ENCODE measurements at places on chromosomes 3 and 15.

DNA sequence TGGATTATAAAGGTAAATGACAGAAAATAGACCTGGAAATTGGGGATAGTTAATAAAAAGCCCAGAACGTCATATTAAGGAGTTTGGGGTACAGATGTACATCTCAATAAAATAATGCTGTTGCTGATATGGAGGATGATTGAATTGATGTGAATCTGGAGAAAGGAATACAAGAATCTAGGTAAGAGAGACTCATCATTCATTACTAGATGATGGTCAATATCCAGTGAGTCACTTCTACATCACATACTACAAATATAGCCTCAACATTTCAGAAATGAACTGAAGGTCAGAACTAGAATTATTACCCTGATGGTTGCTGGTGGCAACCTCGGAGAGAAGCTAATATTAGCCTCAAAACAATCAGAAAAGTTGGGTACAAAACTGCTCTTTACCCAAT, 37.6 kb upstream of the P3H2 start:
- DNase-seq = no peak

DNA sequence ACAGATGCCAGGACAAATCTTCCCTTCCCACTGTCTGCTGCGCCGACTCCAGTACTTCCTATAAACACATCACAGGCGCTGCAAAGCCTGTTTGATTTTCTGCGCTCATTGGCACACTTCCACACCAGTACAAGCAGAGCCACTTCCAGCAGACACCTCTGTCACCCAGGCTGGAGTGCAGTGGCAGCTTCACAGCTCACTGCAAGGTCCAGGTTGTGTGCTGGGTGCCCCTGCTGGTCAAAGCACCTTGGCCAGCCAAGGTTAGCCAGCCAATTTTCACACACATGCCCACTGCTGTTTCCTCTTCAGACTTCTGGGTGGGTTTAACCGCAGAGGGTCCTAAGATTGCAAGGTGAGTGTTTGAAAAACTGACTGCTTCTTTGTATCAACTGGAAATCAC, 4.9 kb downstream of the CHDH start:
- no peak for DNase-seq

GRCh38 chr3:154304936-154305335, 19.4 kb downstream of the DHX36 start:
- DNase-seq = no peak

GRCh38 chr3:16106050-16106449, 68.4 kb upstream of the GALNT15 start:
- DNase-seq = no peak

DNA sequence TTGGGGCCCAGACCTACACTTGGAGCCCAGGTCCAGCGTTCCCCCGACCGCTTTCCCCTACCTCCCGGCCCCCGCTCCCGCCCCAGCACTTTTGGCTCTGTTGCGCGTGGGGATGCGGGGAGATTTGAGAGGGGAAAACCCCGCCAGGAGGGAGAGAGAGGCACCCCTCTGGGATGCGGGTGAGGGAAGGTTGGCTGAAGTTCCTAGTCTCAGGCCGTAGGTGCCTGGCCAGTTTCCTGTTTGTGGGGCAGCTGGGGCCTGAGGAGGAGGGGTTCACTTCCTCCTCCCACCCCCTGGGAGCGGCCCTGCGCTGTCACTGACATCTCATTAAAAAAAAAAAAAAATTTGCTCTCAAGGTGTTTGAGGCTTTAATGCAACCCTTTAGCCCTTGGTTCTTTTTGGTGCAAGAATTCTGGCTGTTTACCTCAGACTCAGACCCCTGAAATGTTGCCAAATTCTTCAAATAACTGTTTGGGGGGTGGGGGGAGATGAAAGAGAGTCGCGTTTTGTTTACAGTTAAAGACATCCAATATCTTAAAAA, 2.6 kb downstream of the FAM43A start:
- DNase-seq = no peak

GRCh38 chr3:186997061-186997460, 66.7 kb downstream of the ST6GAL1 start:
- no peak for DNase-seq

- no peak for DNase-seq
Observed at GRCh38 chr15:46489276-46489675, 854.4 kb downstream of the SQOR start.

DNA sequence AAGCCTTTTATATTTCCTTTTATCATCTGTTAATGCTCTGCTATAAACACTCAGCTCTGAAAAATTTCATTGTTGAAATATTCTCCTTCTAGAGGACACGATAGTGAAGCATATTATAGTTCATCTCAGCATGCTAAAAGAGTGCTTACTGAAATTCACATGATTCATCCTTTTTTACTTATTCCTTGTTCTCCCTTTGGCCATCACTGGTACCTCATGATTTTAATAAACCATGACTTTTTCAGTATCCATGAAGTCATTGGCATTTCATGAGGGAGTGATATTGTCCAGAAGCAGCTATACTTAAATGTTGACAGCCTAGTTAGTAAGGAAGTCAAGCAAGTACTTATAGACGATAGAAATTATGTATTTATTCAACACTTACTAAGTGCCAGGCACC, 112.7 kb downstream of the PROS1 start:
- no peak for DNase-seq

GRCh38 chr3:52210550-52211046, 12.6 kb downstream of the ALAS1 start:
- DNase-seq = no peak

DNA sequence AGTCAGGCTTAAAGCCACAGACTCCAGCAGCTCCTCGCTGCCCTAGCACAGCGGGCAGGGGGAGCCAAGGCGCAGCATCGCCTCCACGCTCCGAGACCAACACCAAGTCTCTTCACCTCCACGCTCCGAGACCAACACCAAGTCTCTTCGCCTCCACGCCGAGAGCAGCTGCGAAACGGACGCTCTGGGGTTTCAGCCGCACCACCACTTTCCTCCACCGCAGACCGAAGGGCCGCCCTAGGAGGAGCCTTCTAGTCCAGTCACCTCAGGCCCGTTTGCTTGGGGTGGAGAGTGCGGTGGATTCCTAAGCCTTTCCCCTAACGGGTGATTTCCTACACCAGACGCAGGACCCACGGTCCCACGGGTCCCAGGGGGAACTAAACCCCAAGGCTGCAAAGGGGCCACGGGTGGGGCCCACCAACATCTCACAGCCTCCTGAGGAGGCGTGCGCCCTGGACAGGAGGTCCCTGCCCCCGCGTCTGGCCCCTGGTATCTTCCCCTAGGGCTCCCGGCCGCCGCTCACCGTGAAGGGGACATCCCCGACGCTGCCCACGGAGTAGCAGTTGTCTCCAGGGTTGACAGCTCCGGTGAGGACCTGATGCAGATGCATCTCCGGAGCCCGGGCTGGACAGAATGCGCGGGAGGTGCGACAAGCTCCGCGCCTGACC, 501 bp downstream of the DMXL2 start:
- no peak for DNase-seq

GRCh38 chr3:32686713-32687112, 1.7 kb downstream of the CNOT10 start:
- no peak for DNase-seq

DNA sequence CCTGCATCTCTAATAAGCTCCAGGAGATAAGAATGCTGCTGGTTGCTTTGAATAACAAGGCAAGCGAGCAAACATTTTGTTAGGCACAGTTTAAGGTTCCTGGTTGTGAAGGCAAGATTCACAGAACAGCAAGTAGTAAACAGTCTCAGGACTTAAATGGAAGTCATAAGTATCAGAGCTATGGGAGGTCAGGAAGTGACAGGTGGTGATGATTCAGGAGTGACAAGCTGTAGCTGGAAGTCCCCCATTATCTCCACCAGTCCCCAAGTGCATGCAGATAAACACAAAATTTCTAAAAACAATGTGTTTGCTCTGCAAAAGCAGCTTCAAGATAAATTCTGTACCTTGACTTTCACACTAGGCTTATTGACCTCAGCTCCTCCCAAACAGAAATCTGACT, 3.3 kb downstream of the FETUB start:
- no peak for DNase-seq

- no peak for DNase-seq
Observed at GRCh38 chr3:174208161-174208560, 651.0 kb upstream of the NAALADL2 start.

DNA sequence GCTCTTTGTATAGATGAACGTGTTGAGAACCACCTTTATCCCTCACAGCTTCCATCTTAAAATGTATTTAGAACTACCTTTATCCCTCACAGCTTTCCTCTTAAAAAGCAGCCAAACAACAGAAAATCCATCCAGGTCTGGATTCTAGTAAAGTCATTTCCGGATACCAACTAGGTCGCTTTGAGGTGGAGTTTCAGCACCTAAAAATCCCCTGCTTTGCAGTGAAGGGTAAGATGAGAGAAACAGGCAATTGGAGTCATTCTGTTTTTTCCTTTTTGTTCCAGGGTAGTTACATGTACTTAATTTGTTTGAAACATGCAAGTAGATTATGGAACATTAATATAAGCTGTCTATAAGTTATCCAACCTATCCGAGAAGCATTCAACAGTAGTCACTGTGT, 192.0 kb downstream of the UBE2E2 start:
- DNase-seq = no peak

GRCh38 chr15:74866090-74866489, 7.1 kb downstream of the SCAMP2 start:
- DNase-seq = no peak

DNA sequence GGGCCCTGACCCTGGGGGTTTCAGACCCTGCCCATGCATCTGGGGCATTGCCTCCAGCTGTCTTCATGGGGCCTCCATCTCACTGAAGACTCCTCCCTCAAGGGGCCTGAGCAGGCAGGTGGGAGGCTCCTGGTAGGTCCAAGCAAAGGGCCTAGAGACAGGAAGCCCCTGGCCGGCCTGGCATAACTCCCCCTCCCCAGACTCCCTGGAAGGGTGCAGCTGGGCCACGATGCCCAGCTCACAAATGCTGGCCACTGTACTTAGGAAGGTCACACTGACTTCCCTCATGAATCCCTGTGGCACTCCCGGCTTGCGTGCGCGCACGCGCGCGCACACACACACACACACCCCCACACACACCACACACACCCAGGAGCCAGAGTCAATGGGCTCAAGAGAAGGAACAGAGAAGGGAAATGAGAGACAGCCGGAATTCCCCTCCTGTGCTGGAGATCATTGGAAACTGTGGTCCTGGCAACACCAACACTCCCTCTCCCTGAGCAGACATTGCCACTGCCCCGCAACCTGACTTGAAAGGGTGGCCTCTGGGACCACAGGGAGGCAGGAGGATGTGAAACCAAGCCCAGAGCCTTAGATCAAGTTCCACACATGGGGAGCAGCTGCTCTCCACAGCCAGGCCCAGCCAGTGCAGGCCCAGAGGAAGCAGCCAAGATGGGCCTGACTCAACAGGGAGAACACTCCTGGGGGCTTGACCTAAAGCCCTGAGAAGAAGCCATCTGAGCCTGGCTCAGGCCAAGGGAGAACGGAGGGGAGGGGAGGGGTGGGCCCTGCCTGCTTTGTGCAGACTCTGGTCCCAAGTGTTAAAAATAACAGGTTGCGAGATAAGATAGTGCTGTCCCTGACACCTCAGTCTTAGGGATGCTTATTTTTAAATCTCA, 69.7 kb downstream of the SCN5A start:
- no peak for DNase-seq

- no peak for DNase-seq
Observed at GRCh38 chr3:58336135-58336882, 3.6 kb downstream of the PXK start.

DNA sequence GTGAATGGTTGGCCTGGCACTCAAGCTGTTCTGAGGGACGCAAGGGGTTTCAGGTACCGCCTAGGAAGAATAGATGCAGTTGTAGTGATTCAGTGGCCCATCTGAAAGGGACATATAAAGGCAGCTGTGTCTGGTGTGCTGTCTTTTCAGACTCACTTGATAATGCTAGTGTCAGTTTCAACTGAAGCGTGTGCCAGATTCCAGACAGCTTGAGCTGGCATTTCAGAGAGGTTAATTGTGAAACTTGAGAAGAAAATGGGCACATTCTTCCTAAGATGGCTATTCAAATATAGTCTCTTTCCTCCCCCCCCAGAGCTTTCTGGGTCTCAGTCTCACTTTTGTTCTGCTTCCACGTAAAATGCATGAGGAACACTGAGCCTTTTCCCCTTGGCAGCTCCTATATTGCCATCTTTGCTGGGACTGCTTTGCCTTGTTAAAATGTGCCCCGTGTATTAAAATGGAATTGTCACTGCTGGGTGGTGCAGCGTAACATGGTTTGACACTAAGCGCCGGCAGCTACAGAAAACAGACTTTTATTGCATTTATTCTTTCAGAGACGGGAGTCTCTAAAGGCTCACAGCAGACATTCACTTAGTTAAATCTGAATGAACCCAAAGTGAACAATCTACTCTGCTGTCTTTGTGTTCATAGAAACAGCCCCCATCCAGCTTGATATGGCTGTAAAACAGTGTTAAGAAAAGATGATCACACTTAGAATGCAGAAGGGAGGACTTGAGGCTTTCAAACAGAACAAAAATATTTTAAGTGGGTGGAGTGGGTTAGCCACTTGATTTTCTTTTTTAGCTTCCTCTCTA, 478.7 kb downstream of the RBMS3 start:
- DNase-seq = no peak

GRCh38 chr3:177642804-177643125, 445.5 kb upstream of the TBL1XR1 start:
- no peak for DNase-seq

DNA sequence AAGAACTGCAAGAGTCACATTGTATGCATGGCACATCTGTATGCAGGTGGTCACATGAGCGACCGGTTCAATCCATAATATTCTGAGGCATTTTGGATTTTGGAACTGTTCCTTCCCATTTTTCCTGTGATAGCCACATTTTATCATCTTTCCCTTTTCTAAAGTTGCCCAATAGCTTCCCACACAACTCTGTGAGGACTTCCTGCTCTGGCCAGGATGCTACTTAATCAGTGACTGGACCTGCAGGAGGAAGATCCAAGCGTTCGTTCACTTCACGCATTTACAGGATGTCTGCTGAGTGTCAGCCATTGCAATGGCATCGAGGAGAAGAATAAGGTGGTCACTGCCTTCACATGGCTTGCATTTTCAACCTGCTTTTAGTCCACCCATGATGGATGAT, 9.8 kb downstream of the KLHL6 start:
- DNase-seq = no peak

- DNase-seq = no peak
Observed at GRCh38 chr3:167032267-167032876, 347.7 kb downstream of the ZBBX start.

- no peak for DNase-seq
Observed at GRCh38 chr15:55552926-55553325, 35.2 kb downstream of the PYGO1 start.

DNA sequence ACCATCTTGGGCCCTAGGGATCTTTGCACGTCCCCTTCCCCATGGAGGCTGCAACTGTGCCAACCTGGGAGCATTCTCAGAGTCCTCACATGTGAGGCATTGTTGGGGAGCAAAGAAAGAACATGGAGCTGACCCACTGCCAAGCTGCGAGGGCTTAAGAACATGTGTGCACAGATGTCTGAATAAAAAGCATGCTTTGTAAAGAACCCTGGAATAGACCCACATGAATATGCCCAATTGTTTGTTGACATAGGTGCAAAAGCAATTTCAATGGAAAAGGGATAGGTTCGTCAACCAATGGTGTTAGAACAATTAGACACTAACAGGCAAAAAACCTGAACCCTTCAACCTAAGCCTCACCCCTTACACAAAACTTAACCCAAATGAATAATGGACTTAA, 9.3 kb downstream of the PGPEP1L start:
- no peak for DNase-seq

- no peak for DNase-seq
Observed at GRCh38 chr3:41318520-41318919, 119.2 kb downstream of the CTNNB1 start.

- DNase-seq = no peak
Observed at GRCh38 chr3:27630885-27631284, 91.2 kb downstream of the EOMES start.

GRCh38 chr3:128416578-128417211, 50.0 kb downstream of the DNAJB8 start:
- no peak for DNase-seq
